Stimulated activated CD4-positive, alpha-beta T cell treated with anti-CD3 and anti-CD28 coated beads, Interleukin-12 subunit alpha, Interleukin-12 subunit beta, amount 100 ng/mL, for 24 hours (primary cell): ENCODE measurements at places on chromosomes 12 and 14.

GRCh38 chr12:71057330-71057729, 100.5 kb downstream of the TSPAN8 start:
- no peak for DNase-seq

- DNase-seq: no peak
Observed at GRCh38 chr14:99724939-99725773, 41.1 kb downstream of the CYP46A1 start.

DNA sequence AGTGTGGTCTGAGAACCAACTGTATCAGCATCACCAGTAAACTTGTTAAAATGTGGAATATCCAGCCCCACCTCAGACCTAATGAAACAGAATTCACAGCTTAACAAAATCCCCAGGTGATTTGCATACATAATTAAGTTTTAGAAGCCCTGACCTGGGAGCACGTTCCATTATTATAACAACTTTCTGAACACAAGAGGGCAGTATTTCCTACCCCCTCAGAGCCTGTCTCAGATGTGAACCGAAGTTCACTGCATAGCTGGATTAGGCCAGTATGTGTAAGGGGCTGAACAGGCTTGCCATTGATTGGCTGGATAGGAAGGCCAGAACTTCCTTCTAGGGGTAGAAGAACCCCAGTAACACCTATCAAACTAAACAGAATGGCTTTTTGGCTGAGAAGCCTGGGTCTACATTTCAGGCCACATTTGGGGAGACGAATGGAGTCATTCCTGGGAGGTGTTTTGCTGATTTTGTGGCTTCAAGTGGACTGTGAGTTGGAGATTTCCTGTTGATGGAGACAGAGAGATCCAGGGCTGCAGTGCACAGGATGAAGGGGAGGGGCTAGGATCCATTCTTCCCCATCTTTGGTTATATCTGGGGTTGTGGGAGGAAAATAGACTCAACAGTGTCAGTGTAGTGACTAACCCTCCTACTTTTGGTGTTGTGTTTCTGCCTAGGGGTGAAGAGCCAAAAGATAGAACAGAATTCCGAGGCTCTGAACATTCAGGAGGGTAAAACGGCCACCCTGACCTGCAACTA, 94.7 kb upstream of the OR4E1 start:
- no peak for DNase-seq

GRCh38 chr12:29200586-29200985, 51.5 kb downstream of the FAR2 start:
- no peak for DNase-seq

DNA sequence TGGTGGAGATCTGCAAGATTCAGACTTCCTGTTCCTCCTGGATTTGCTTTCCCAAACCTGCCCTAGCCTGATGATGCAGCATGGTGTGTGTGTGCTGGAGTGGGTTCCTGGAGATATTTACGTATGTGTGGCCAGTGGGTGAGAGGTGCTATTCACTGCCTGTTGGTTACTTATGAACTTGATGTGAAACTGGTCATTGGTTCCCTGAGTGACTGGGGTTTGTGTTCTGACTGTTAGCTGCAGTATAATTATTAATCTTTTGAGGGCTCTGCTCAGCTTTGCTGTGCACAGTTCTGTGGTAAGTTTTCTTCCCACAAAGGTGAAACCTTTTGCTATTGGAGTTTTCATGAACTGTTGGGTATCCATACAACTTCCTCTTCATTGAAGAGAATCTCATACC, 541.8 kb upstream of the FBXO33 start:
- no peak for DNase-seq

DNA sequence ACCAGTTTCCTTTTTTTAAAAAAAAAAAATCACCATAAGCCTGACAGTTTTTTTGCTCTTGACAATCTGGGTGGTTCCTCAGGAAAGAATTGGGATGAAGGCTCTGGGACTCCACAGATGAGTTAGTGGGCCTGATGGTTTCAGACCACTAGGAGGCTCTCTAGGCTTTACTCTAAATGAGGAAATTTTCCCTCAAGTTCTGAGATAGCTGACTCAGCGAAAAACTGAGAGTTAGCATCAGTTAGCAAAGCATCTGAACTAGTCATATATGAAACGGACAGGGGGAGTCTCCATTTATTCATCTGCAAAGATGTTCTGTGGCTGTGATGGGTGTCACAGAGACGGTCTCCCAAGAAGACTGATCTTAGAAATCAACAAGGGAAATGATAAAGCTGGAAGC, 314.3 kb upstream of the OR4E1 start:
- no peak for DNase-seq
